ENCODE measurements at places on chromosomes 3 and 15.

DNA sequence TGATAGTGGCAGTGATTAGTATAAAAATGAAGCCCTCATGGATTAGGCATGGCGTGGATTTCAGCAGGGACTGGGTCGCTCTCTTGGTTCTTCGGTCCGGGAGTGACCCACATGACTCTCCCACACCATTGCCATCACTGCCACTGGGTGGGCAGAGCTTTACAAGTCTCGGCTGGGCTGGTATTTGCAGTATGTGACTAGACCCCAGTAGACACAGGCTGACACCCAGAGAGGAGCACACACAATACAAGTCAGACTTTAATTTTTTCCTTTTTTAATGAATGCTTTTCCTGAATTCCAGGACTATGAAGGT is 1.5 kb downstream of the SV2B start:
- no peak for DNase-seq

DNA sequence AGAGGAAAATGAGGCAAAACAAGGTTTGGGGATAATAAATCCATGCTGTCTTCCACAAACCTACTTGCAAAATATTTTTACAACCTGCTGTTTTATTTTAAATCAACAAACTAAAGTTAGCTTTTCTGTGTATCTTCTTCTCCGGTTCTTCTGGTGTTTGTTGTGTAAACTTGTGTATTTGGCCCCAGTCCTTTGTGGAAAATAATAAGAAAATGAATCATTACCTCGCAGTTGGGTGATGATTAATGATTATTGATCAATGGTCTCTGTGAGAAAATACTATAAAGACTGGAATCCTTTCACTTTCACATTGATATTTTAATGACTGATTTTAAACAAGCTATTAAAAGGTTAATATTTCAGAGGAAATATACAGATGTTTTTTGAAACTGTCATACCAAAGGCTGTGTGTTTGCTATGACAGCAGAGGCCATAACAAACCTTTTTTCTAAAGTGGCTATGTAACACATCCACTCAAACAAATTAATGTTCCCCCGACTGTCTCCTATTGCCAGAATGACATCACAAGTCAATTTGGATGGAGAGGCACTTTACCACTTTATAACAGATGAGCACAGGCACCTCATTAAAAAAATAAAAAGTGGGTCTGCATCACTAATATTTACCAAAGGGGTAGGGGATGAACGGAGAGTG is 152.5 kb downstream of the MEX3B start:
- DNase-seq, result peak; percentile 24

DNA sequence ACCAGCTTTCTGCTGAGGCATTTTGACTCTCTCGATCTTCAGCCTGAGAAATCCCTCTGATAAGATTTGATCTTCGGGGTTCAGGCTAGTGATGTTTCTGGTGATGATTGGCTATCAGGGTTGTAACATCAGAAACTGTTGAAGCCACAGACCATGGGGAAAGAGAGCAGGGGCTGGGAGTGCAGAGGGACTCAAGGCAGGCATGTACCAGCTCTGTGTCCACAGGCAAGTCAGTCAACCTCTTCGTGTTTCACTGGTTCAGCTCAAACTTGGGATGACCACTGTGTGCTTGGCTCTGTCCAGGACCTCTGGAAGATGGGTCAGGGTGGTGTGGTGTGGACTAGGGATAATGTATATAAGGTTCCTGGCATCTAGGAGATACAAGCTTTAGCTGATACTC is 116.5 kb downstream of the EEFSEC start:
- no peak for DNase-seq

DNA sequence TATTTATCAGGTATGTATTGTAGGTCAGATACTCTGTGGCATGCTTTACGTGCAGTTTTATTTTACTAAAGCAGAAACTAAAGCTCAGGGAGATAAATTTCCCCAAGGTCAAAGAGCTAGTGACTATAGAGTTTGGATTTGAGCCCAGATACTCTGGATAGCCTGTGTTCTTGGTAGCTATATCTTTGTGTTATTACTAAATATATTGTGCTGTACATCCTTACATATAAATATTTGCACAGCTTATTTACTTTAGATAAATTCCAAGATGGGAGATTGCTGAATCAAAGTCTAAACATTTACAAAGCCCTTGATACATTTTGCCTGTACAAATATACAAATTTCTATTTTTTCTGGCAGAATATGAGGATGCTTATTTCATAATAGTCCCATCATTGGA is 660.9 kb upstream of the NAALADL2 start:
- no peak for DNase-seq

- DNase-seq, result no peak
Observed at GRCh38 chr15:48569591-48570302, 75.8 kb downstream of the FBN1 start.

DNA sequence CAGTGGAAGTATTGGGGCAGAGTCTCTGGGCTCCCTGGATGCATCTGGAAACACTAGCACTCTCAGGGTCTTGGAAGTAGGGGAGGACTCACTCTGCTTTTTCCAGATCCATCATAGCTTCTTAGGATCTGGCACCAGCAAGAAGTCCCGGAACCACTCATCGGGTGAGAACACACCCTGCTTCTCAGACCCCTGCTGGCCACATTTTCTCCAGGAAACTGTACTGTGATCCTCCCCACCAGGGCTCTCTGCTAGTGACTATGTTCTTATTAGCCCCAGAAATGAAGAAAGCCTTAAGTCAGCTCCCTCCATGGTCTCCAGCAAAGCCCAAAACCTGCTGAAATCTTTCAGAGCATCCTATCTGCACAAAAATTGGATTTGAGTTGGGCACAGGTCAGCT is 197.3 kb upstream of the GADL1 start:
- no peak for DNase-seq

DNA sequence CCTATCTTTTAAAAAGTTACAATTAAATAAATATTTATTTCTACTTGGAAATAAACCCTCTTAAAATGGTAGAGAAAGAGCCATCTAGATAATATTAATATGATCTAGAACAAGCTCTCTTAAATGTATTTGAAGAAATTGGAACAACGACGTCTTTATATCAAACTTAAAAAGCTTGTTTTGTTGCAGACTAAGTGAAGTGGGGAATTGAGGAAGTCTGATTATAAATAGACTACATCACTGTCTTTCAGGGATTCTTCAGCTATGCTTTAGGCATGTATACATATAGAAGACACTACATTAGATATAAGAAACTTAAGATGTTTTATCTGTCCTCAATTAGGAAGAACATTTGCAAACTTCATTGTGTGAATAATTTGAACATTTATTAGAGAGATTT is 1.8 kb downstream of the BCHE start:
- DNase-seq, result no peak

- no peak for DNase-seq
Observed at GRCh38 chr15:68175526-68175925, 29.6 kb downstream of the CALML4 start.

DNA sequence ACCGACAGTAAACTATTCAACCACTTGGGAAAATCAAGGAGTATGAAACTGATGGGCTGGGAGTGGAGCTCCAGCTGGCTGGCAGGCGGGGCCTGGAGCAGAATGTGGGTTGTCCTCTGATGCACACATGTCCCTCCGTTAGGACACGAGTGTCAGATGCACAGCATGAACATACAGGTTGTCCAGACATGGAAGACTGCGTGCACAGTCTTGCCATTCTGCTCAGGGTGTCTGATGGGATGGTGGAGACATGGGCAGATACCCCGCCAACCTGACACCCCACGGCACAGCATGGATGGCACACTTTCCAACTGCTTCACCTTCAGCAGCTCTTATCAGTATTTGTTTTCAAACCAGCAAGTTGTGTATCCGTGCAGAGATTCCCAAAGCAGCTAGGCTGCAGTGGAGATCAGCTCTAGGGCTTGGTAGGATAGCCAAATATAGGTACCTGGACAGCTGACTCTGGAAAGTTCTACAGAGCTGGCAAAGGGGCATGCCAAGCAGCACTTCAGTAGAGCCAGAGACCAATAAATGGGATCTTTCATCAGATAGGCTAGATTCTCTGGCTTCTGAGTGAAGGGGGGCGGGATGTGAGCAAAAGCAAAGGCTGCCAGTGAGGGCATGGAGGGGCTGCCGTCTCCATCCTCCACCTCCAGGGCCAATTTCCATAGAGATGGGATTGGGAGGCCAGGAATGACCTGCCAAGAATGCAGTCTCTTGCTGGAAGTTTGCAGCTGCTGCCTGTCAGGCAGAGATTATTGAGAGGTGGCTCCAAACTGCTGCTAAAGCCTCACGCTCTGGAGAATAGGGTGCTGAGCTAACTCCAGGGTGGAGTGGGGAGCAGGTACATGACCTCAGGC is 47.2 kb upstream of the KY start:
- no peak for DNase-seq

- no peak for DNase-seq
Observed at GRCh38 chr3:32620611-32621310, 50.1 kb upstream of the DYNC1LI1 start.

DNA sequence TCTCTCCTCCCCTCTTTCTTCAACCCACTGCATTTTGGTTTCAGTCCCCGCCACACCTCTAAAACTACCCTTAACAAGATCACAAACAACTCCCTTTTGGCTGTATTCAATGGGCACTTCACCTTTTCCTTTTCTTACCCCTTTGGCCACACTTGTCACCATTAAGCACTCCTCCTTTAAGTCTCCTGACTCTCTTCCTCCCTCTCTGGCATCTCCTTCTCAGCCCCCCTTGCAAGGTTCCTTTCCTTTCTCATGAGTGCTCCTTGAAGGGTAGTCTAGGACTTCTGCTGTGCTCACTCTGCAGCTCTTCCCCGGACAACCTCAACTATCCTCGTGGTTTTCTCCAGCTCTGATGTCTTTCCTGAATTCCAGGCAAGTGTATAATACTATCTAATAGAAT is 103.7 kb downstream of the RPL22L1 start:
- DNase-seq, result no peak

DNA sequence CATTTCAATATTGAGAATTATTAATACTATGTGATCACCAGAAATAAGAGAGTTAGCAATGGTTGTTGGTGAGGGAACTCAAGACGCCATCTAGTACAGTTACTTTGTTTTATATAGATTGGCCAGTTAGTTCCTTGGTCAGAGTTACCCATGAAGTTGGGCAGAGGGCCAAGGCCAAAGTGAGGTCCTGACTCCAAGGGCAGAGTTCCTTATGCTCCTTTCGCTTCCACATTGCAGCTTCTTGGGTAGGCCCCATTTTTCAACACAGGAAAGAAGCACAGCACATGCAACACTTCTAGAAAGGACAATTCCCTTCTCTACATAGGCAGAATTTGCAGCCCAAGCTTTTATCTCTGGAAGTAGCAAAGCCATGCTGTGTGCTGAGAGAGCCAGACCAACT is 178.6 kb downstream of the KCNAB1 start:
- DNase-seq, result no peak

GRCh38 chr3:157865352-157866000 is 240.7 kb downstream of the SHOX2 start:
- DNase-seq, result peak; percentile 43

- DNase-seq, result no peak
Observed at GRCh38 chr3:197554196-197554561, 1.6 kb downstream of the BDH1 start.

DNA sequence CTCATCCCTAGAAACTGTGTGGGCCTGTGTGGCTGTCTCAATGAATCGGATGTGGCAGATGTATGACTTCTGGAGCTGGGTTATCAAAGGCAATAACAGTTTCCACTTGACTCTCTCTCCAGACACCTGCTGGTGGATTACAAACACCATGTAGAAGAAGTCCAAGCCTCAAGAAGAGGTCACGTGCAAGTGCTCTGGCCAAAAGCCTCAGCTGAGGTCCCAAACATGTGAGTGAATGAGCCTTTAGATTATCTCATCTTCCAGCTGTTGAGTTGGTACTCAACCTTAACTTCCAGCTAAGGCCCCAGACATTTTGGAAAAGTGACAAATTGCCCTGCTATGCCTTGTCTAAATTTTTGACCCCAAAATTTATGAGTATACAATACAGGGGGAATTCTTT is 42.7 kb upstream of the IL12A start:
- DNase-seq, result no peak

DNA sequence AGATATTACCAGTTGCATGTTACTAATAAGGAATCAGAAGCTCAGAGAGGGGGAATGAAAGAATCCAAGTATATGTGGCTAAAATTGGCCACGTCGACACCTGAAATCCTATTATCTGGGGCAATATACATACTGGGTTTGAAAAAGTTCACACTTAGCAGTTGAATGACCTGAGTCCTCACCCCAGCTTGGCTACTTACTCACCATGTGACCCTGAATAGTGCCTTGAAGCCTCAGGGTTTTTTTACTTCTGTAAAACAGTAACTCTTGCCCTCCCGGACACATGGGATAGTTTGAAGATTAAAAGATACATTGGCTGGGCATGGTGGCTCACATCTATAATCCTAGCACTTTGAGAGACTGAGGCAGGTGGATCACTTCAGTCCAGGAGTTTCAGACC is 342.2 kb upstream of the TPRG1 start:
- DNase-seq, result no peak

DNA sequence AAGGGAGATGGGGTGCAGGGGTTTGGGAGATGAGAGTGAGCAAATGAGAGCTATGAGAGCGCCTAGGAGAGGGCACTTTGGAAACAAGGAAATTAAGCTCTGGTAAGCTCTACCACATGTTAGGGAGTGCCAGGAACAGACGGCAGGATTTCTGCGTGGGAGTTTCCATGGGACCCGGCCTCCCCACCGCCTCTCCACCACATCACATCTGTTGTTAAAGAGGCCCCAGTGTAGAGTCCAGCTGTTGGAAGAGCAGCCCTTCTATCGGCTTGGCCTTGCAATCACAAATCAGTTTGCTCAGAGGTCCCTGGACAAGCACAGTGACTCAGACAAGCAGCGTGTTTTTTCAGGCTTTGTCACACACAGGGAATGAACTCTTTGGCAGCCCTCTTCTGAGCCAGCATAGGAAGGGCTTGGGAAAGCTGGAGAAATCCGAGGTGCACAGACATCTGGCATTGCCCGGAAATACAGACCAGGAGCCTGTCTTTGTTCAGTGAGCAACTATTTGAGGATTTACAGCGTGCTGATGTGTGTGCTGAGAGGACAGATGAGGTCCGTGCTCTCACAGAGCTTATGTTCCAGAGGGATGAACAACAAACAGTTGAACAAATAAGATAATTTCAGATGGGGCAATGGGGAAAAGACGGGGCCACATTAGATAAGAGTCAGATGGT is 370.6 kb upstream of the PROK2 start:
- DNase-seq, result peak; percentile 95

GRCh38 chr3:44883999-44884431 is 9.6 kb downstream of the TGM4 start:
- no peak for DNase-seq

- no peak for DNase-seq
Observed at GRCh38 chr3:38334142-38335055, 12.2 kb upstream of the XYLB start.

DNA sequence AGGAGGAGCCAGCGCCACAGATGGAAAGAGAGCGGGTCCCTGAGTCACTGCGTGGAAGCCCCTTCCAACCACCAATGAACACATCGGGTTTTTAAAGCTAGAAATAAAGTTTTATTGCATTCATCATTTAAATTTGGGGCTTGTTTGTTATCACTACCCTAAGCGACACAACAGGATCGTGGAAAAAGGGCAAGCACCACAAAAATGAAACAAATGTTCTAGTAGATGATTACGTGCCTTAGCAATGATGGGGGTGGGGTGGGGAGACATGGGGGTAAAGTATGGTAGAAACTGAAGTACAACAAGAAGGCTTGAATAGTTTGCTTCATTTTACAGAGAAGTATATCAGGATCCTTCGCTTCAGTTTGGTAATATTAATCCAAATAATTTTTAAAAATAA is 221.6 kb upstream of the ATP10A start:
- DNase-seq, result no peak
